Uterus (tissue), 4 donors: ENCODE measurements at places on chromosomes 7 and 10. TPM values are rescaled to one million over a fixed set of nuclear protein-coding genes. Genes with fewer than 3 reads are reported as not detected.

GRCh38 chr10:101293007-101293723 is 60.8 kb upstream of the BTRC start:
- no peak for DNase-seq

GRCh38 chr10:52895059-52895458 is 122.5 kb upstream of the MBL2 start:
- no peak for DNase-seq

The ARMC3 gene
- total RNA-seq, result not detected

The VGF gene
- 0.14 TPM for total RNA-seq

The SMKR1 gene
- total RNA-seq, result 0.35 TPM

- DNase-seq, result no peak
Measured at GRCh38 chr10:52210161-52210560, 103.9 kb upstream of the DKK1 start.
